ENCODE measurements at places on chromosomes 2 and 18. TPM values are rescaled to one million over a fixed set of nuclear protein-coding genes. Genes with fewer than 3 reads are reported as not detected.

- no peak for DNase-seq
Measured at GRCh38 chr18:49708662-49709346, 104.5 kb downstream of the ACAA2 start.

DNA sequence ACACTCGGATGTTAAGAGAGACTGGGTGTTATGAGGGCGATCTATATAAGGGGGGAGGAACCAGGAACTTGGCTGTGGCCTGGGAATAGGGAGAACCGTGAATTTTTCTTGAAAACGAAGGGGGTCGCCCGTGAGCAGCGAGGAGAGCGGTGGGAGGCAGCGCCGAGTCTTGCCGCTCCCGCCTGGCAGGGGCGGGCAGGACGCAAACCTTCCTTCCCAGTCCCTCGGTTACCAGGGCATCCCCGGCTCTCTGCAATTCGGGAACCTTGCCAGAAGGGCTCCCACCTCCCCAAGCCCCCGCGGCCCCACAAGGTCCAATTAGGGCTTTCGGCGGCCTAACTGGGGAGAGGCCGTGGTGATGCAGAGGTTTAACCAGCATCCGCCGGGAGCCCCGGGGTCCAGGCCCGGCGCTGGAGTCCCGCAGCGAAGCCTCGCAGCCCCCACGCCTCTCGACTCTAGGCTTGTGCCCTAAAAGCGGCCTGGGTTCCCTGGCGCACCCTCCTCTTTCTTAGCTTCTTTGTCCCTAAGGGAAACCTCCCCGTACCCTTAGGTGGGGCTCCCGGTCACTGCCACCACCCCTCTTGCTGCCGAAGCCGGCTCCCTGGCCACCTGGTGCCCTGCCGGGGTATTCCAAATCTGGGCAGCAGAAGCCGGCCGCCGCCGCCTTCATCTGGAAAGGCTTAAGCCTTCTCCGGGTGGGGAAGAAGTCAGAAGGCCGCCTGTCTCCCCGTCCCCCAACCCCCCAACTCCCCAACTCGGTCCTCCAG, 680 bp upstream of the FHOD3 start:
- DNase-seq = peak; percentile 49

GRCh38 chr18:24662412-24662821, 202.0 kb downstream of the HRH4 start:
- no peak for DNase-seq

GRCh38 chr2:231462729-231463465, 1.4 kb downstream of the NCL start:
- no peak for DNase-seq

- DNase-seq = no peak
Measured at GRCh38 chr2:182980652-182981051, 57.6 kb downstream of the NCKAP1 start.

DNA sequence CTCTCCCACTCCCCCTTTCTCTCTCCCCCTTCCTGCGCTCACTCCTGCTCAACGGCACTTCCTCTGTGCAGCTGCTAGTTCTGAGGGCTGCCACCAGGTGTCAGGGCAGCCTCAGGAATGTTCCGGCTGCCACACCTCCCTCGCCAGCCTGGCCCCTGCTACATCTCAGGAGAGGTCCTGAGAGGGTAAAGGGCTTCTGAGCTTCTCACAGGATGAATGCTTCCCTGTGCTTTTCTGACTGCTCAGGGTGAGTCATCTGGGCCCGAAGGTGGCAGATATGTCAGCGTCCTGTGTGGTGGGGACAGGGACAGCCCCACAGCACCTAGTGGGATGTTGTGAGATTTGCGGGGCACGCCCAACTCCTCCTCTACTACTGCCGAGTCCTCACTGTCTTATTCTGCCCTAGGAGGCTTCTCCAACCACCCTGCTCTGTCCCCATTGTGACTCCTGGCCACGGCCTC, 49.0 kb downstream of the PLEKHB2 start:
- no peak for DNase-seq

DNA sequence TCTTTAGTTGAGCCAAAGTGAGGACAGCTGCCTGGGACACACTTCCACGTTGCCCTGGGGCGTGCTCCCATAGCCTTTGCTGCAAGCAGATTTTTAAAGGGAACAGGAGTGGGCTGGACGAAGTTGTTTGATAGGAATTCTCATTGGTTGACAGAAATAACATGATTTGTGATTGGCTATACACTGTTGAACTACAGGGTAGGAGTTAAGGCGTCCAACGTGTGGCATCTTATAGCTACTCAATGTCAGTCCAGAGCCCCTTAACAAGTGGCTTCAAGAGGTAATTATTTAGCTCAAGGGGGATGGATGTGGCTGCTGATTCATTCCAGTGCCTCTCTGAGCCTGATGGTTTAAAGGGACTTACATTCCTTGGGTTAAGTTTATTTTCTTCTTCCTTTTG, 65.5 kb downstream of the ACAA2 start:
- DNase-seq = no peak

- no peak for DNase-seq
Measured at GRCh38 chr2:145744541-145745386, 1224.8 kb upstream of the ZEB2 start.

- DNase-seq = no peak
Measured at GRCh38 chr18:42275949-42276730, 321.1 kb downstream of the PIK3C3 start.

PNO1 gene
- polyA plus RNA-seq = 16.5 TPM

PSTPIP2 gene
- polyA plus RNA-seq = 2.4 TPM

REG1B gene
- polyA plus RNA-seq = not detected

MYO5B gene
- 1.6 TPM for polyA plus RNA-seq

TEX44 gene
- polyA plus RNA-seq = not detected

APOB gene
- 0.03 TPM for polyA plus RNA-seq

Measured in forelimb muscle (tissue), 1 donor.